Activated CD8-positive, alpha-beta memory T cell treated with anti-CD3 and anti-CD28 coated beads for 48 hours (primary cell): ENCODE measurements at places on chromosomes 7 and 10.
A peak's percentile ranks its signal among the peaks of the same experiment; 100 is the strongest.

DNA sequence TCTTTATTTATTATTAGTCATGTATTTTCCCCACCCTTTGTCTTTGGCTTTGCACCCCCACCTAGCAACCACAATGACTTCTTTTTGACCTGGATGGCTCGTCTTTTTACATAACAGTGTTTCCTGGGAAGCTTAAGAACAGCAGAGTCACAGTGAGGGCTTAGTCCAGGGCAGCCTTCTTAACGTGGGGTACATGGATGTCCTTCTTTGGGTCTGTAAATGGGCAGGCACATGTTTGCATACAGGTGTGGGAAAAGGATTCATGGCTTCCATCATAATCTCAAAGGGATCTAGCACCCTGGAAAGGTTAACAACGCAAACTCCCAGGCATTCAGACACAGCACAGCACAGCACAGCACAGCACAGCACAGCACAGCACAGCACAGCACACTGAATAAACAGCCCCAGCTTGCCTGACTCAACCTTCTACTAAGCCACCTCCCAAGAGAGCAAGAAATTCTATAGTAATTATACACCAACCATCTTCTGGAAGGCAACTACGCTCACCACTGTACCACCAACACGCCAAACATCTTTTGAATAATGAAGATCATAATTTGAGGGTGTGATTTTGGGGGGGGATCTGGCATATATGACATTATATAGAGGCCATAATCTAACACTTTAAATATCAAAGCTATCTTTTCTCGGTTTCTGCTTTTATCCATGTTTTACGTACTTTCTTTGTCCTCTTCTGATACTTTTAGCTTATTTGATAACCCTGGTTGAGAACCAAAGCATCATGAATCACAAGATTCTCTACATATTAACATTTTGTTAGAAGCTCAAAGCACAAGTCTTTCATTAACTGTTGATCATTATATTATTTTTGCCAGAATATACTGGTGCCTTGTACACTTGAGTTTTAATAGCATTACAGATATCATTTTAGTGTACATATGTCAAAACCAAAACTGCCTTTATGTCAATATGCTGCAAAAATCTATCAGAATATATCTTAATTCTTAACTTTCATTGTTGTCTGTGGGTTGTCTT is 177.2 kb upstream of the KLF14 start:
- DNase-seq = no peak

GRCh38 chr7:4738711-4739527 is 36.5 kb upstream of the AP5Z1 start:
- DNase-seq = no peak

GRCh38 chr7:124662937-124663336 is 102.7 kb downstream of the GPR37 start:
- no peak for DNase-seq

DNA sequence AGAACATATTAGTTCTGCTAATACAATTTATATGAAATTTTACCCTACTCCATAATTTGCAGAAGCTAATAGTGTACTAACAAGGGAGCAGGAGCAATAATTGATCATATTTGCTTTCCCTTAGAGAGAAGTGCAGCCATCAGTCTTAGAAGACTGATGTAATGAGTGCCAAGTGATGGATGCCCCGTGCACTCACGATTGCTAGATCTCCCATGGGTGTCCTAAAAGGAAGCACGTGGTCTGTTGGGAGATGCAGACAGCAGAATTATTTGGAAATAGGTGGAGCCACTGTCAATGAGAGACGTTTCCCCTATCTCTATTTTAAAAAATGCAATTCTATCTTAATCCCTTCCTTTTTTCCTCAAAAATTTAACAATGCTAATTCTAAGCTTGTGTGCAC is 772.2 kb upstream of the C7orf33 start:
- no peak for DNase-seq

GRCh38 chr7:100081535-100082102 is at the start of gene ZNF3:
ZNF3 (minus strand) TSS chr7:100081723; CDS start chr7:100077357, 4,366 bp downstream.
- peak; percentile 92 for DNase-seq

DNA sequence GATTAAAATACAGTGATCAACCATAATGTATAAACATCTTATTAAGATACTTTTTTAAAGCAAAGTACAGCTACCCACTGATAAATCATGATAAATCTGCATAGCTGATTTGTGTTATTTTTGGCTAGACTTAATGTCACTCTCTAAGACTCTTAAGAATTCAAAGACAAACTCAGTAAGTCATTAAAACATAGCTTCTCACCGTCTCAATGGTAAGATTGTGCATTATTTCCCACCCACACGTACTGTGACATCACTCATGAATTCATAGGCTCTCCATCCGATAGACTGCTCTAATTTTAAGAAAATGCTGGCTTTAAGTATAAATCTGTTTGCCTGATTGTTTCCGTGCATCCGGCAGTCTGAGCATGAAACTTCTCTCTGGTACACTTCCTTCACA is 266.1 kb downstream of the GLI3 start:
- DNase-seq = no peak

- no peak for DNase-seq
These were observed 42.5 kb downstream of the STK17A start for GRCh38 chr7:43625453-43625852.

GRCh38 chr10:103580011-103580410 is 86.5 kb downstream of the NEURL1 start:
- DNase-seq = no peak
